HuH-7.5 (cell line): ENCODE measurements at places on chromosomes 2 and 18.

GRCh38 chr2:241891988-241892298 is 22.4 kb downstream of the RTP5 start:
- DNase-seq, result no peak

DNA sequence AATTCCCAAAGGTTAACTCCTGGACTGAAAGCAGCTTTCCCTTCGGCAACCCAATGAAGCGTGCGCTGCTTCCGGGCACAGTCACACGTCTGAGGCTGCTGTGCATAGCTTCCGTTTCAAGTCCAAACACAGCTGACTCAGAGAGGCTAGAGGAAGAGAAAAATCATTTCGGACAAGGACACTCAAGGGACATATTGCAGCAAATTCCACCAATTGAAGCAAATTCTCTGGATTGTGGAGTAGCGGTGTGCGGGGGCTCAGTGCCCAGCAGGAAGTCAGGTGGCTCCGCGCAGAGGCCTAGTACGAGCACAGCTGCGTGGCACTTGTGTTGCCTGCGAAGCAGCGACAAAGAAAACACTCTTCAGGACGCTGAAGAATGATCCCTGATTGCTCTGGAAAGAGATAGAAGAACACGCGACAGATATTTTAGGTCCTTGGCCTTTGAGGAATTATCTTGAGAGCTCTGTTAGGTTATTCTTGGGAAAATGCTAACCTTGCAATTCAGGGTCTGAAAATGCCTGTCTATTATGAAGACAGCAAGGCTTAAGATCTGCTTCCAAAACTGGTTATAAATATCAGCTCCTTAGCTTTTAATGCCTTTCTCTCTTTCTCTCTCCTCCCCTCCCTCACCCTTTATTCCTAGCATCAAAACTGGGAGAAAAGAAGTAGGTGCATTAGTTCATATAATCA is 352.6 kb upstream of the DLGAP1 start:
- no peak for DNase-seq

DNA sequence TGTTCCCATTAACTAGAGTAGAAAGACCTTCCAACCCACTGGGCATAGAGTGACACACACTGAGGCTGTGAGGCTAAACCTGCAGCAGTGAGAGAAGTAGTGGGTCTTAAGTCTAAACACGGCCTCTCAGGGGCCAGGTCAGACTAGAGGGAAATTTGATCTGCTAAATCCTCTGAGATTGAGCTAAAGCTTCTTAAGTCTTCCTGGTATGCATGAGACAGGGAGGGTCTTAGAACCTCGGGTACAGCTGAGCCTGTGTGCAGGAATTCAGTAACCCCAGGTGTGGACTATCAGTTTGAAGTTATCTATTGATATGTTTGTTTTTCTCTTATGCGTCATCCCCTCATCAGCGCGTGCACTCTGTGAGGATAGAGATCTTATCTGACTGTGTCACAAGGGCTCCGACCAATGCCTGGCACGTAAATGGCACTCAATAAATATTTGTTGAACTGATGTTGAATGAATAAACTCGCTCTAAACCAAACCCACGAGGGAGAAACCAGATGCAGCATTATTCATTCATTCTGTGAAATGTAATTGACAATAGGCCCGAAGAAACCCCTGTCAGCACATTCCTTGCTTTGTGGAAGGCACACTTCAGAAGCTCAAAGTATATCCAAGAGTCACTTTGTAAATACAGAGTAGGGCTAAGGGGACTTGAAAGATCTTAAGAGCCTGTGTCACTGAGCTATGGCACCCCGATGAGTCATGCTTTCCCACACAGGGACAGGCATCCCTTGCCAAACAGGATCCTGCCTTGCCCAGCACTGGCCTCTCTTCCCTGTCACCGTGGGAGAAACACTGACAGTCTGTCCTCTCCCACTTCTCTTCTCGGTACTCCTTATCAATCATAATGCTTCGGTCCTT is 21.7 kb upstream of the RAB10 start:
- no peak for DNase-seq

- no peak for DNase-seq
Measured at GRCh38 chr18:79936641-79937040, 14.8 kb downstream of the SLC66A2 start.

DNA sequence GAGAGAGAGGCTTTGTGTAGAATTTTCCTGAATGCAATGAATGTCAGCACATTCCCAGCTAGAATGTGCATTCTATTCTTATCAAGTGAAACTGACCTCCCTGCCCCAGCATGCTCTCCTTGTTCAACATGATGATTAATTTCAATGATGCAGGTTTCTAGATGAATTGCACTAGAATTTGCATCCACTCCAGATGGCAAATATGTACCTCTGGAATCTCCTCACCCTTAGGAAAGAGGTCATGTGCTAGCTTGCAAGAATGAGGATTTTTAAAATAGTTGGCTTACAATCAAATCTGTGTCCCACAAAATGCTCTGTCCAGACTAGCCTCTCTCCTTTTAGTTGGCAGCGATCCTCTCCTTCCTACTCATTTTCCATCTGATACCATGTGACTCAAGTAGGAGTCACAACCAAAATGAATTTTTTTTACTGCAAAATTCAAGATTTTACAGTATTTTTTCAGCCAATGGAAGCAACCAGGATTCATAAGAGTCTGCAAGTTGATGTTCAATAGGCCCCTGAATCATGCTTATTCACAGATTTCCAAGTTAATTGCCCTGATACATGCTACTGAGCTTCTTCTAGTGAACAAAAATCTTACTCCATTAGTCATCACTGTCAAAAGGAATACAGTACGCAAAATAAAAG is 21.0 kb upstream of the STAT4 start:
- DNase-seq, result no peak

- no peak for DNase-seq
Measured at GRCh38 chr2:2166881-2167280, 164.2 kb downstream of the MYT1L start.

DNA sequence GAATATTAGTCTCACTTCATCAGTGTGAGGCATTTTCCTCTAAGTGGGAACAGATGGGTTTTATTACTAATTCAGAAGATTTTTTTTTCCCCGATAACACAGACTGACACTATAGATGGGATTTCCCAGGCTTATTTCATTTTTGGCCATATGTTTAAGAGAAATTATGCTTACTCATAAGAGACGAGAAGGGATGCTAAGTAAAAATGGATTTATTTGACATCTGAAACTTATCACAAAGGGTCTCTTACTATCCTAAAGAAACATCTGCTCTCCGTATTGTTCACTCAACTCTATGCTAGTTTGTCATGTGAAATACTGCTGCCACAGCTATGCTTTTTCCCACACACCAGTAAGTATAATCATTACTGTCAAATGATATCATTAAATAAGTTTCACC is 1476.3 kb downstream of the LRP1B start:
- no peak for DNase-seq

- DNase-seq, result no peak
Measured at GRCh38 chr2:212843409-212844199, 305.0 kb upstream of the ERBB4 start.

DNA sequence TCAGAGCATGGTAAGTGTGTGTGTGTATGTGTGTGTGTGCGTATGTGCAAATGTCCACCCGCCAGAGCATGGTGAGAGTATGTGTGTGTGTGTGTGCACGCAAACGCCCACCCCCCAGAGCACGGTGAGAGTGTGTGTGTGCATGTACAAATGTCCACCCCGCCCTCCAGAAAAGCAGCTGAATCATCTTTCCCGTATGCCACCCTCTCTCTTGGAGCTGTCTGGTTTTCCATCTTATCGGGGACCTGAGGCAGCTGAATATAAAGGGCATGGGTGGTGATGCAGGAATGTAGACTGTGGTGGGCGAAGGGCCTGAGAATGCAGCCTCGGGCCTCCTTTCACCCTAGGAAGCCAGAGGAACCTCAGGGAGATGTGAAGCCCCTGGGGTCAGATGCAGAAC is 66.9 kb downstream of the COPS7B start:
- no peak for DNase-seq

DNA sequence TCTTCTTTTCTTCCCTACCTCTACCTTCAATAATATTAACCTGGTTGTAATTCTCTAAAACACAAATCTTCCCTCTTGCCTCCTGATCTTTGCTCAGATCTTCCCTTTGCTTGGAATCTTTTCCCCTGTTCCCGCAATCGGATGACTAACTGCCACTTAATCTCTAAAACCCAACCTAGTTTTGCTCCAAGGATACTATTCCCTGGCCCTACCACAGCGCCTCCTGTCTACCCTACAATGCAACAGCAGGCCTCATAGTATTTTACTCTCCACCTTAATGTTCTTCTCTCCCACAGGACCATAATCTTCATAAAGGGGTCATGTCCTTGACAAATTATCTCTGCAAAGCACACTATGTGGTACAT is 246.8 kb upstream of the TNP1 start:
- no peak for DNase-seq

GRCh38 chr2:140023291-140023690 is 1243.1 kb upstream of the NXPH2 start:
- no peak for DNase-seq

GRCh38 chr2:214465363-214466146 is 54.7 kb downstream of the VWC2L start:
- peak; percentile 8 for DNase-seq

DNA sequence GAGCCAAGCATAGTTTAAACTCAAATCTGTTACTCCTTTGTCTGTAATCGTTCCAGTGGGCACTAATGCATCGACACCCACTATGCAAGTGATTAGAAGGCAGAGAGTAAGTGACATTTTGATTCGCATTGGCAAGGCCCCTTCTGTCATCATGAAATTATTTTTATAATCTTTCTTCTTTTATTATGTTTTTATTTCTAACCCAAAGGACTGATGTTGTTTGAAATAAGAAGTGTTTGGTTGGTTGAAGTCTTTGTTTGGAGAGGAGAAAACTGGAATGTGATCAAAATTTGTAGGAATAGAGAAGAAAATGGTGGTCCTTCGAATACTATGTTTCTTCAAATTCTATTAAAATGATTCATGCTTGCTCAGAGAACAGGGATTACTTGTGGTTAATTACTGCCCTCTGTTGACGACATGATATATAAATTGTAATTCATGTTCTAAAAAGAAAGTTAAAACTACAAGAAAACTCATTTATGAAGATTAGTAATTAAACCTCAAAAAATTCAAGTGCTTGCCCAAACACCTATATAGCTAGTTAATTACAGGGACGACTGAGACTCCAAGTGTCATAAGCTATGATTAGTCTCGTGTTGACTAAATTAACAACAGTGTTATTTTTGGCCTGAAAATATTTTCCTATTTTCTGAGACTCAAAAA is 26.4 kb upstream of the TFPI start:
- DNase-seq, result no peak

DNA sequence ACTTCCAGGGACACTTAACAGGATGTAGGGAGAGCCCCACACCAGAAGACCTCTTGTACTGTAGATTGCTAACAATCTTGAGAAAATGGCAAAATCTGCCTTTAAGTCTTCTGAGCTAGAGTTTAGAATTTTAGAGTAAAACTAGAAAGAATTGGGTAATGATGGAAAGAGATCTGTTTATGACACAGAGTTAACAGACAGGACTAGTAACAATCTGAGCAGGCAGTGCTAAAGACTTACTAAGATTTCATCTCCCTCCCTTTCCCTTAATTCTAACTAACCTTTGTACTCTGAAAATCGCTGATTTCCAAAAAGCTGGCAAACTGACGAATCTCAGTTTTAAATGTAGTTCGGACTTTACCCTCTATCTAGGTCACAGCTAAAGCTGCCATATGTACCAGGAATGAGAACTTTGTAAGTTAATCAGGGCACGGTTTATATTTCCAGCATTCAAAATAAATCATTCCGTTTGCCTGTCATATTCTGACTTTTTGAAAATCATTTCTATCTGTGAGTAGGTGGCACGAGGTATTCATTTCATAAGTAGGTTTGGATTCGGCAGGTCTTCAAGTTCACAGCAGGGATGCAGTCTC is 256.5 kb upstream of the EPAS1 start:
- DNase-seq, result no peak

- DNase-seq, result no peak
Measured at GRCh38 chr2:151549191-151549590, 139.5 kb downstream of the RIF1 start.

GRCh38 chr2:102504833-102505232 is 31.8 kb downstream of the SLC9A4 start:
- DNase-seq, result no peak

- DNase-seq, result no peak
Measured at GRCh38 chr2:168712053-168712452, 90.4 kb upstream of the NOSTRIN start.

- DNase-seq, result no peak
Measured at GRCh38 chr2:27891673-27892105, 1.2 kb downstream of the BABAM2 start.

- no peak for DNase-seq
Measured at GRCh38 chr2:68767031-68767961, 32.7 kb downstream of the ARHGAP25 start.

- peak; percentile 51 for DNase-seq
Measured at GRCh38 chr18:48445540-48445939, 36.4 kb upstream of the ZBTB7C start.

DNA sequence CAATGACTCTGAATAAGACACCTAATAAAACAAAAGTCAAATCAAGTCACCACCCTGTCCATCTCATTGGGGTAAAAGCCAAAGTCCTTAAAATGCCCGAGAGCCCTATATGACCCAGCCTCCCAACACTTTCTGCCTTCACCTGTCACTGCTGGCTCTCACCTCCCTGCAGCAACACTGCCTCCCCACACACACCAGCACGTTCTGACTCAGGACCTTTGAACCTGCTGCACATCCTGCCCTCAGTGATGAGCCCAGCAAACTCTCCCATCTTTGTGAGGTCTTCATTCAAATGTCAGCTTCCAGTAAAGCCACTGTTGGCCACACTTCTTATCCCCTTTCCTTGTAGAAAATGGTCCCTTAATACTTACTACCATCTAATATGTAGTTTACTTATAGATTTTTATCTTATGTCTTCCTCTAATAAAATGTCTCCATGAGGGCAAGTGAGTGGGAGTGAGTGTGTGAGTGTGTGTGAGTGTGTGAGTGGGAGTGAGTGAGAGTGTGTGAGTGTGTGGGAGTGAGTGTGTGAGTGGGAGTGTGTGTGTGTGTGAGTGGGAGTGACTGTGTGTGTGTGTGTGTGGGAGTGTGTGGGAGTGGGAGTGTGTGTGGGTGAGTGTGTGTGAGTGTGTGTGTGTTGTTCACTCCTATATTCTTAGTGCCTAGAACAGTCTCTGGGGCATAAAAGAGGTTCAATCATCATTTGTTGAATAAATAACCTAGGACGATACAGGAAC is 504.7 kb downstream of the EIPR1 start:
- no peak for DNase-seq

GRCh38 chr2:166725927-166726924 is 162.1 kb upstream of the XIRP2 start:
- no peak for DNase-seq
